ENCODE measurements at places on chromosomes 1 and 21. TPM values are rescaled to one million over a fixed set of nuclear protein-coding genes. Genes with fewer than 3 reads are reported as not detected.

- H3K27me3 ChIP-seq = peaks cover 6% of the 10 kb centered on the region
- no peak overlapping the region for H3K4me3 ChIP-seq
- no peak for DNase-seq
- no peak overlapping the region for H3K27ac ChIP-seq
- no peaks in the 10 kb centered on the region for H3K36me3 ChIP-seq
Observed at GRCh38 chr1:166972826-166973225, 2.5 kb downstream of the ILDR2 start.

GRCh38 chr1:96374076-96374762 is 347.4 kb upstream of the PTBP2 start:
- H3K36me3 ChIP-seq = no peaks in the 10 kb centered on the region
- no peaks in the 10 kb centered on the region for H3K27me3 ChIP-seq
- no peak overlapping the region for H3K27ac ChIP-seq

HIVEP3 gene
- polyA plus RNA-seq = 3.5 TPM

CYP4A22 gene
- 108 TPM for polyA plus RNA-seq

LAPTM5 gene
- polyA plus RNA-seq = 23.5 TPM

VASH2 gene
- polyA plus RNA-seq = not detected

GPX7 gene
- 14.3 TPM for polyA plus RNA-seq

- no peak overlapping the region for H3K4me3 ChIP-seq
- H3K36me3 ChIP-seq = no peaks in the 10 kb centered on the region
- no peaks in the 10 kb centered on the region for H3K4me1 ChIP-seq
- no peaks in the 10 kb centered on the region for H3K27me3 ChIP-seq
Observed at GRCh38 chr21:41479686-41480085, 28.3 kb downstream of the TMPRSS2 start.

GRCh38 chr1:10225573-10225972 is 15.2 kb downstream of the KIF1B start:
- peak; percentile 39 for DNase-seq
- no peaks in the 10 kb centered on the region for H3K27me3 ChIP-seq
- peaks cover 3% of the 10 kb centered on the region for H3K4me1 ChIP-seq
- no peak overlapping the region for H3K4me3 ChIP-seq

GRCh38 chr21:36654324-36654723 is 44.6 kb upstream of the SIM2 start:
- no peak overlapping the region for H3K4me3 ChIP-seq
- no peaks in the 10 kb centered on the region for H3K36me3 ChIP-seq
- H3K4me1 ChIP-seq = no peaks in the 10 kb centered on the region
- no peaks in the 10 kb centered on the region for H3K27me3 ChIP-seq
- no peak for DNase-seq
- no peak overlapping the region for H3K27ac ChIP-seq

- H3K36me3 ChIP-seq = no peaks in the 10 kb centered on the region
- no peaks in the 10 kb centered on the region for H3K27me3 ChIP-seq
- DNase-seq = no peak
- H3K4me3 ChIP-seq = no peak overlapping the region
Observed at GRCh38 chr1:112105557-112105956, 116.1 kb upstream of the KCND3 start.

DNA sequence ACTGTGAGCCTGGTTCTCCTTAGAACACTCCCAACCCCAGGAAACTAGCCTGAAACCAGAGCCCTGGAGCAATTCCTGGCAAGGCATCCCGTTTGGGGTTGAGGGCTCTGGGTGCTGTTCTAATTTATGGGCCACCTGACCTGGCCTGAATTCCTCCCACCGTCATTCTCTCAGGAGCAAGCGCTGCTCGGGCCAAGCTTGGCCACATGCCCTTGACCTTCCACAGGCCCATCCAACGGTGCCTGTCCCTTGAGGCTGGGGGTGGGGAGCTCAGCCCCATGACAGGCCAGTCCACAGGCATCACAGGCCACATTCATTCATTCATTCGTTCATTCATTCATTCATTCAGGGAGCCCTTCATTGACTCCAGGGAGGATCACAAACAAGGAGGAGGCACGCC is 5.3 kb downstream of the PADI2 start:
- H3K4me1 ChIP-seq = no peaks in the 10 kb centered on the region
- H3K36me3 ChIP-seq = no peaks in the 10 kb centered on the region
- H3K27me3 ChIP-seq = peaks cover 13% of the 10 kb centered on the region
- no peak overlapping the region for H3K27ac ChIP-seq
- H3K4me3 ChIP-seq = no peak overlapping the region
- DNase-seq = peak; percentile 35

GRCh38 chr1:174021591-174022079 is 522 bp downstream of the RC3H1 start:
- H3K4me1 ChIP-seq = peaks cover 6% of the 10 kb centered on the region
- DNase-seq = peak; percentile 68
- H3K27ac ChIP-seq = peak overlapping the region; percentile 93
- no peaks in the 10 kb centered on the region for H3K36me3 ChIP-seq
- no peaks in the 10 kb centered on the region for H3K27me3 ChIP-seq
- H3K4me3 ChIP-seq = peak overlapping the region; percentile 86

DNA sequence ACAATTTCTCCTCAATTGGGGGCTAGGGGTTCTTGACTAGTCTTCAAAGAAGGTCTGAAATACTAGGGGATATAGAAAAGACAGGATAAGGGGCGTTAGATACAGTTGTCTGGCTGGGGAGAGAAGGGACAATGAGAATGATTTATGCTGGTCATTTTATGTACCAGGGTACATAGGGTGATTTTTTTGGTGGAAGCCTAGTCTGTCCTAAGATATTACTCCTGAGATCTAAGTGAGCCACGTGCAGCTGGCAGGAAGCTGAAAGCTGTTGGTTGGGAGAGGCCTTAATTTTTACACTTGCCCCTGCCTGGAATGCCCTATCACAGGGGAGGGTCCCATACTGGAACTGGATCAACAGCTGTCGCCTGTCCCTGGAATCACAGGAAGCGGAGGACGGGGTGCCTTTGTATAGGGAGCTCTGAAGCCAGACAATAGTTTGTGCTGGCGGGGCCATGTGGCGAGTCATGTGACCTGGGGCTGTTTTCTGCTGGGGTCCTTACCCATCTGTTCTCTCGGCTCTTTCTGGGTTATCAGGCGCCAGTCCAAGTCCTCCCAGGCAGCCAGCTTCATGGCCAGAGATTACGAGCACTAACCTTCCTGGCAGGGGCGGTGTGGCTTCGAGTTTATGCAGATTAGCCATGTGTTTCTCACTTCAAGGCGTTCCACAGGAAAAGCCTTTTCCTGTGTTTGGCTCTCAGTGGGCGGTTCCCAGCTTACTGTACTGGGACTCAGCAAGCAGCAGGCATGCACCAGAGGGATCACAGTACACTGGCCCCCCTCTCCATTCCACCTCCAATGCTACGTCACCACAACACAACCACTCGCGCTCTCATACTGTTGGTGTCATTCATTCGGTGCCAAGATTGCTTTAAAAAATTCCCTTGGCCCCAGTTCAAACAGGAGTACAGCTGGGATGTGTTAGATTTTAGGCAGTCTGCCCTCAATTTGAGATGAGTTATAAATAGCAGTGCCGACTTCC is 27.5 kb downstream of the ARID1A start:
- no peaks in the 10 kb centered on the region for H3K36me3 ChIP-seq
- H3K4me1 ChIP-seq = peaks cover 17% of the 10 kb centered on the region
- peak overlapping the region; percentile 58 for H3K27ac ChIP-seq
- peak; percentile 95 for DNase-seq
- H3K27me3 ChIP-seq = no peaks in the 10 kb centered on the region

C8A gene
- not detected for polyA plus RNA-seq

GRCh38 chr1:29452463-29453230 is 216.3 kb downstream of the PTPRU start:
- H3K4me3 ChIP-seq = no peak overlapping the region
- H3K27ac ChIP-seq = no peak overlapping the region
- DNase-seq = no peak
- H3K36me3 ChIP-seq = no peaks in the 10 kb centered on the region
- no peaks in the 10 kb centered on the region for H3K4me1 ChIP-seq

CCDC181 gene
- 8.2 TPM for polyA plus RNA-seq

CDCA8 gene
- polyA plus RNA-seq = 0.71 TPM

DNA sequence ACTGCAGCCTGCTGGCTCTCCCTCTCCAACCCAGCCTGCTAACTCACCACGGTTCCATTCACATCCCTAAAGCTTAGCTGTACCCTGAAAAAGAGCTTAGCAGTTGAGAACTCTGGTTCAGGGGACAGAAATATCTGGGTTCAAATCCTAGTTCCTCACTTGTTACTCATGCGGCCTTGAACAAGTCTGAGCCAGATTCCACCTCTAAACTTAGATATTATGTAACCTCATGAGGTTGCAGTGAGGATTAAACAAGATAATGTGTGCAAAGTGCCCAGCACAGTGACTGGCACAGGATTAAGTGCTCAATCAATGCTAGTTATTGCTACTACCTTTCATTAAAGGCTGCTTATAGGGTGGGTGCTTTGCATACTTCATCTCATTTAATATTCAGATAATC is 41.3 kb upstream of the DHCR24 start:
- H3K36me3 ChIP-seq = no peaks in the 10 kb centered on the region
- no peak for DNase-seq
- no peak overlapping the region for H3K4me3 ChIP-seq
- H3K27me3 ChIP-seq = no peaks in the 10 kb centered on the region
- H3K4me1 ChIP-seq = peaks cover 3% of the 10 kb centered on the region
- no peak overlapping the region for H3K27ac ChIP-seq

OR2L8 gene
- not detected for polyA plus RNA-seq

GRCh38 chr1:109850827-109851226 is 59.8 kb upstream of the CSF1 start:
- no peaks in the 10 kb centered on the region for H3K27me3 ChIP-seq
- no peak for DNase-seq
- H3K4me1 ChIP-seq = no peaks in the 10 kb centered on the region
- no peaks in the 10 kb centered on the region for H3K36me3 ChIP-seq
- H3K4me3 ChIP-seq = no peak overlapping the region

- H3K27me3 ChIP-seq = no peaks in the 10 kb centered on the region
- no peak overlapping the region for H3K27ac ChIP-seq
- H3K36me3 ChIP-seq = no peaks in the 10 kb centered on the region
- H3K4me3 ChIP-seq = no peak overlapping the region
Observed at GRCh38 chr1:108573183-108573582, 13.3 kb downstream of the EEIG2 start.

DNA sequence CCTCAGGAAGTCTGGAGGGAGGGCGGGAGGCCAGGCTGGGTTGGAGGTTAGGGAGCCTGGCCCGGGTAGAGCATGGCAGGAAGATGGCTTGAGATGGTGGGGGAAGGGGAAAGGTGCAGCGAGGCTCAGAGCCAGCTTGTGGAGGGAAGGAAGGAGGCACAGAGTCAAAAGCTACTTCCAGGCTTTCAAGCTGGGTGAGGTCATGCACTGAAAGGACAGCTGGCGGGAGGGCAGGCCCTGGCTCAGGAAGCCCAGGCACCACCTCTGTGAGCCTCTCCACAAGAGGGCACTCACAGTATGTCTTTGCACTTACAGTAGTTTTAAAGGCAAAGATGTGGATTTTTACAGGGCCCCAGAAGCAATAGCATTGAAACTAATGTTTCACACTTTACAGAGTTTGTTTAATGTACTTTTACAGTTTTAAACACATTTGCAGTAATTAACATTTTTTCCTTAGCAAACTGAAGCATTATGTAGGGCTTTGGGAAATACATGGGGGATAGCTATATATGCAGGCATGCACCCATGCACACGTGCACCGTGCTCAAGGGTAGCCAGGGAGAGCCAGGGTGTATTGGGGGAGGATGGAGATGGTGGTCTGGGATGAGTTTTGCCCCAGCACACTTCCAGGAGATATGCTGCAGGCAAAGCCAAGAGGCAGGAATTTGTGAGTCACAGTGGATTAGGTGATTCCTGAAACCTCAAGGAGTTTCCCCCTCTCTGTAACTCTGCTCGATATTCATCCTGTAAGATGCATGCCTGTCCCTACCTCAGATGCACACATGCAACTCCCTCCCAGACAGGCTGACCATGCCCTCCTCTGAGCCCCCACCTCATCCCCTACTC is 6.1 kb upstream of the ADAM15 start:
- H3K27ac ChIP-seq = no peak overlapping the region
- peak; percentile 75 for DNase-seq
- no peak overlapping the region for H3K4me3 ChIP-seq
- H3K36me3 ChIP-seq = no peaks in the 10 kb centered on the region
- no peaks in the 10 kb centered on the region for H3K27me3 ChIP-seq
- peaks cover 4% of the 10 kb centered on the region for H3K4me1 ChIP-seq

GRCh38 chr1:244851546-244852231 is 12.7 kb downstream of the HNRNPU start:
- no peaks in the 10 kb centered on the region for H3K27me3 ChIP-seq
- peaks cover 5% of the 10 kb centered on the region for H3K4me1 ChIP-seq

DNA sequence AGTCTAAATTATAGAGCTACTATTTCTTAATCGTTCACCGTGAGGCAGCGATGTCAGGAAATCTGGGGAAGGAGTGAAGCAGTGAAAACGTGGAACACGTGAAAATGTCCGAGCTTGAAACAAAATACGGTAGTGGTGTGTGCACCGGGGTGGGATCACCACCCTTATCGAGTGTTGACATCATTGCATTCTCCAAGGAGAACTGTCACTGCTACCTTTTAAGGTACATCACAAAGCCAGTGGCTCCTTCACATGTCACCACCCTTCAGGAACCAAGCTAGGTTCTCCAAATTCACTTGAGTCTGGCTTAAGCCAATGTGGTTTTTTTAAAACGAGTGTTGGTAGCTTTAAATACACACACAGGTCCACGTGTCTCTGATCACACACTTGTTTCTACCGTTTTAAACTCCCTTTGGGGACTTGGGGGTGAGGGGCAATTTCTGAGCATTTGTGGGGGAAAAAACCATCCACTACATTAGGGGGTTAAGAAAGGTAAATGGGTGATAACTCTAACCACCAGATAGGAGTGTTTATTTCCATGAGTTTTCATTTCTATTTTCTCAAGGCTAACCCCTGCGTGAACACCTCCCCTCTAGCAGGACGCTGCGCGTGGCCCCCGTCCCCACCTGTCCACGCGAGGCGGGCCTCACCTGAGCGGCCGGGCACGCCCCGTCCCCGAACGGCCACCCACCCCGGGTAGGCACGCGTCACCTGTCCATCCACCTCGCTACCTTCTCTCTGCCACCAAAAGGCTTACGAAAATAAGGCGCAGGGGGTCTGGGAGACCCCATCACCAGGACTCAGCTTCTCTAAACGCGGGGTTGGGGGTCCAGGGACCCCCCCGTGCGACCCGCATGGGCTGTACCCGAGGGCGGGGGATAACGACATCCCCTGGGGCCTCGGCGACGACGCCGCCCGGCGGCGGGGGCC is 978 bp downstream of the PRDM15 start:
- no peak overlapping the region for H3K27ac ChIP-seq
- DNase-seq = peak; percentile 41
- H3K27me3 ChIP-seq = no peaks in the 10 kb centered on the region
- peak overlapping the region; percentile 63 for H3K4me3 ChIP-seq
- H3K4me1 ChIP-seq = peaks cover 3% of the 10 kb centered on the region

- H3K27me3 ChIP-seq = no peaks in the 10 kb centered on the region
- H3K4me3 ChIP-seq = no peak overlapping the region
- H3K4me1 ChIP-seq = no peaks in the 10 kb centered on the region
- DNase-seq = no peak
Observed at GRCh38 chr1:68255301-68255700, 23.0 kb upstream of the WLS start.

Data from kidney (tissue), 22 donors.